AG10803 (cell line): ENCODE measurements at places on chromosomes 16 and 17.

DNA sequence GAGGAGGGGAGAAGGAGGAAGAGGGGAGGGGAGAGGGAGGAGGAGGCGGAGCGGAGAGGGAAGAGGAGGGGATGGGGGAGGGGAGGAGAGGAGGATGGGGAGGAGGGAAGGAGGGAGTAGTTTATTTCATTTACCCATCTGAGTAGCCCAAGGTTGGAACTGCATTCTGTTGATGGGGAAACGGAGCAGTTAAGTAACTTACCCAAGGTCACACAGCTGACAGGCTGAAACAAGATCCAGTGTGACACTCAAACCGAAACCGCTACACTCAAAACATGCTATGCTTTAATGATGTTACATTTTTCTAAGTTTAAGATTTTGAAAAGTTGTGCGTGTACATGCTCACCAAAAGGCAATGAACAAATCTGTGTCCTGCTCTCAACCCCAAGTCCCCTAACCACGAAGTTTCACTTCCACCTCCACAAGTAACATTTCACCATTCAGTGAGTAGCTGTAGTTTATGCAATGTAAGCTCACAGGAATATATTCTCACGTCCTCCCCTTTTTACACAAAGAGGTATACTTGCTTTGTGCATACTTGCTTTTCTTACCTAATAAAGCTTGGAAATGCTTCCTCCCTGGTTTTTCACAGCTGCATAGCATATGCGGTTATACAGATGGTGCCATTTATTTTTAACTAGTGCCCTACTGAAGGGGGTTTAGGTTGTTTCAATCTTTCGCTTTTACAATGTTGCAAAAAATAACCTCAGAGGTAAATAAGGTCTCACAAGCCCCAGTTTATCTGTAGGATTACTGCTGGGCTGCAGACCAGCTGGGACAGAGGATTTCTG is 275.3 kb downstream of the PARN start:
- DNase-seq, result peak; percentile 65

GRCh38 chr17:52170963-52171572 is 12.6 kb upstream of the CA10 start:
- DNase-seq, result no peak

- no peak for DNase-seq
These were observed 42.3 kb downstream of the PIPOX start for GRCh38 chr17:29085223-29085622.

DNA sequence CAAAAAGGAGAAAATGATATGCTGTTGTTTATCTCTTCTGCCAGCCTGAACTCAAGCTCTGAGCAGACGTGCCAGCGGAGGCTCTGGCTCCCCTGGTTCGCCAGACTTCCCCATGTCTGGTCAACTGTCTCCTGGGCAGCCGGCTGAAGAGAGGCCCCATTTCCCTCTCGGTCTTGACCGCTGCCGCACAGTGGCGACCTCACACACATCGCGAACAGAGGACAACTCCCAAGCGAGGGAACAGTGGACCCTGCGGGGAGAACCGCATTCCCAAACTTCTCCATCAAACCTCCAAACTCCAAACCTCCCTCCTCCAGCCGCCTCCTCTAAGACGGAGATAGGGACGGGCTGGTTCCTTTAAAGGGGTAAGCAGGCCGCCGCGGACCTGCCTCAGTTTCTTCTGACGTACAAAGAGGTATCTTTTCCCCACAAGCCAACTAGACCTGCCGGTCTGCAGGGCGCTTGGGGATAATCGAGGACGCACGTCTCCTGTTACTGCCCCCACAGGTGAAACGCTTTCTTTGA is 24.9 kb upstream of the RFFL start:
- DNase-seq, result peak; percentile 46
